ENCODE measurements at places on chromosomes 6 and 20. TPM values are rescaled to one million over a fixed set of nuclear protein-coding genes. Genes with fewer than 3 reads are reported as not detected.

DNA sequence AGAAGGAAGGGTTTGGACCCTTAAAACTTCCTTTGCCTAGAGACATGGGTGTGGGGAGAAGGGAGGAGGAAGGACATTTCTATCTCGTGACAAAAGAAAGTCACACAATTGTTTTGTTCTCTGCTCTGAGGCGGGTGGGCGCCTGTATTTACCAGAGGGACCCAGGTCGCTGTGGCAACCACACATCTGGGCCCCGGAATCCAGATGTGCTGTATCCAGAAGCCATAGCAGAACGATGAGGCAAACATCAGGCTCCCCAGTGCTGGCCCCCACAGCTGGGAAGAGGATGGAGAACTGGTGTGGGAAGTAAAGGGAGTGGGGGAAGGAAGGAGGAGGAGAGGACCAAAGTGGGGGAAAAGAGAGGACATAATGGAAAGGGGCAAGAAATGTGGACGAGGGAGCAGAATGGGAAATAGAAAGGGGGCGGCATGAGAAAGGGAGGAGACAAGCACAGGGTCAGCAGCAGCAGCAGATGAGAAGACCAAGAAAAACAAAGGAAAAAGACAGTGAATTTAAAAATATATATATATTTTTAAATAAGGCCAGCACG lies 3.4 kb upstream of the TNXB start:
- H3K27ac ChIP-seq = no peak overlapping the region
- peaks cover 12% of the 10 kb centered on the region for H3K36me3 ChIP-seq
- H3K27me3 ChIP-seq = no peaks in the 10 kb centered on the region
- H3K4me1 ChIP-seq = peaks cover 45% of the 10 kb centered on the region

DNA sequence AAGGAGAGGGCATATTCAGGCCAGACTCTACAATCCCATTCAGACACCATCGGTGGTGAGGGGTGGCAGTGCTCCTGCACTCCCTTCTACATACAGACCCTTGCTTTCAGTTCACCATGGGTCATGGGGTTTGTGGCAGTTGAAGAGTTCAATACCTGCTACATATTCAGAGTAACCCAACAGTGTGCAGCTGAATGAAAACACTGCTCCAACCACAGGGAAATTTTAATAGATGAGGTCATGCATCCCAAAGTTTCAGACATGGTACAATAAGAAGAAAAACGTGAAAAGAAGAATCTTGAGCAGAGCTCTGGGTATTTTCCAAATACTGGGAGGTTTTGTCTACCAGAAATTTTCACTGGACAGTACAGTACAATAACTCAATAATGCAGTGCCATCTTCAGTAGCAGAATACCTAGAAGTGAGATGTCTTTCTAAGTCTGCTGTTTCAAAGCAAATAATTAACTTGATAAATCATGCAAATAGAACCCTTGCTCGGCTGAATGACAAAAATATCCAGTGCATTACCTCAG lies 162.1 kb downstream of the PTPRK start:
- no peaks in the 10 kb centered on the region for H3K36me3 ChIP-seq
- H3K4me3 ChIP-seq = no peak overlapping the region
- no peak overlapping the region for H3K27ac ChIP-seq
- H3K27me3 ChIP-seq = no peaks in the 10 kb centered on the region

GRCh38 chr20:15579688-15580087 lies 993.6 kb downstream of the KIF16B start:
- no peaks in the 10 kb centered on the region for H3K27me3 ChIP-seq
- peaks cover 22% of the 10 kb centered on the region for H3K4me1 ChIP-seq
- H3K27ac ChIP-seq = no peak overlapping the region

GRCh38 chr6:27806981-27807440 lies 105.2 kb downstream of the OR2B2 start:
- H3K27me3 ChIP-seq = no peaks in the 10 kb centered on the region
- DNase-seq = peak; percentile 46
- H3K4me1 ChIP-seq = peaks cover 14% of the 10 kb centered on the region
- peak overlapping the region; percentile 78 for H3K4me3 ChIP-seq
- H3K27ac ChIP-seq = peak overlapping the region; percentile 68

DNA sequence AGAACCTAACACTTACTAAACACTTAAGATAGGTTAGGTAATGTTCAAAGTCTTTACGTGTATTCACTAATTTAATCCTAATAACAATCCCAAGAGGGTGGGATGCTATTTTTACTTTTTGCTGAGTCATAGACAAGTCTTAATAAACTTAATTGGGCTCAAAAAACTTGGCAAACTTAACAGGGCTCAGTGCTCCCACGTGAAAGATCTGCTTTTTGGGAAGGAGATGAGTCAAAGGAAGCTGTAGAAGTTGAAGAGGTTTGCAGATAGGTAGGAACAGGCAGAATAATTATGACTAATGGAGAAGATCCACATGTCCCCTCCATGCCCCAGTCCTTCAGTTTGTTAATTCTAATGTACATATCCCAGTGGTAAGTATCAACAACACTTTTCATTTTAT lies 44.5 kb upstream of the STMND1 start:
- peak; percentile 59 for DNase-seq
- no peaks in the 10 kb centered on the region for H3K27me3 ChIP-seq
- peaks cover 22% of the 10 kb centered on the region for H3K4me1 ChIP-seq
- H3K27ac ChIP-seq = no peak overlapping the region
- H3K4me3 ChIP-seq = no peak overlapping the region

- peaks cover 19% of the 10 kb centered on the region for H3K36me3 ChIP-seq
- no peak overlapping the region for H3K4me3 ChIP-seq
- H3K27ac ChIP-seq = no peak overlapping the region
- no peaks in the 10 kb centered on the region for H3K27me3 ChIP-seq
Observed at GRCh38 chr6:45450831-45451230, 73.1 kb upstream of the SUPT3H start.

GRCh38 chr20:38726804-38727606 lies 2.7 kb downstream of the SLC32A1 start:
- peaks cover 4% of the 10 kb centered on the region for H3K4me1 ChIP-seq
- H3K27ac ChIP-seq = no peak overlapping the region
- no peaks in the 10 kb centered on the region for H3K36me3 ChIP-seq

DNA sequence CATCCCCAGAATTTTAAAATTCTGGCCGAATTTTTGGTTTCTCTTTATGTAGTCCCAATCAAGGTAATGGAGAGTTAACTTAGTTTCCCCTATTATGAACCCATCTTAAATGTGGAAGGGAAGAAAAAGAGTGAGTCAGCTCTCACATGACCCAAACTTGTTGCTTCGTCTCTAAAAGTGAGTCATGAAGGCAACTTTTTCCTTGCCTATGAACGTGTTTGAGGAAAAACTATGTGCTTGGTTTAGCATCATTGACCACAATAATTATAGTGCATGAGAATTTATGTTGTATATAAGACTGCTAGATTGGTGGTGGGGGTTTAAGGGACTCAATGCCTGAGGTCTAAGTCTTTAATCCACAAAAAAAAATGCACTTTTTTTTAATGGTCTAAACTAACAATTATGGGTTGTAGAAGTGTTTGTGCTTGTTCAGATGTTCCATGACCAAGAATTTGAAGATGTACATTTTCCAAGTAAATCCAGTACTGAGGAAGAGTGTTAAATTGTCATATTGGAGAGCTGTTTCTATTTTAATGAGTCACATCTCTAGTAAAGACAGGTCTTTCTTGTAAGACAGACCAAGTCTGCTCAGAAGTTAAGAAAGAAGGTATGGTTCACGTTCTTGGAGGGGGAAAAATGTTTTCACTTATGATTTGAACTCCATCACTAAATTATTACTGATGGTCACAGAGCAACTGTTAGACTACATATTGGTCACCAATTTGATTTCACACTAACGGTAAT lies 409.9 kb upstream of the MARCKS start:
- H3K27me3 ChIP-seq = no peaks in the 10 kb centered on the region
- no peak overlapping the region for H3K4me3 ChIP-seq
- peaks cover 12% of the 10 kb centered on the region for H3K4me1 ChIP-seq
- peak; percentile 75 for DNase-seq
- H3K36me3 ChIP-seq = no peaks in the 10 kb centered on the region
- H3K27ac ChIP-seq = no peak overlapping the region

- H3K4me3 ChIP-seq = no peak overlapping the region
- no peaks in the 10 kb centered on the region for H3K36me3 ChIP-seq
- H3K27ac ChIP-seq = no peak overlapping the region
- H3K27me3 ChIP-seq = no peaks in the 10 kb centered on the region
- peaks cover 22% of the 10 kb centered on the region for H3K4me1 ChIP-seq
Observed at GRCh38 chr6:33755070-33755869, 8.6 kb upstream of the IP6K3 start.

DNA sequence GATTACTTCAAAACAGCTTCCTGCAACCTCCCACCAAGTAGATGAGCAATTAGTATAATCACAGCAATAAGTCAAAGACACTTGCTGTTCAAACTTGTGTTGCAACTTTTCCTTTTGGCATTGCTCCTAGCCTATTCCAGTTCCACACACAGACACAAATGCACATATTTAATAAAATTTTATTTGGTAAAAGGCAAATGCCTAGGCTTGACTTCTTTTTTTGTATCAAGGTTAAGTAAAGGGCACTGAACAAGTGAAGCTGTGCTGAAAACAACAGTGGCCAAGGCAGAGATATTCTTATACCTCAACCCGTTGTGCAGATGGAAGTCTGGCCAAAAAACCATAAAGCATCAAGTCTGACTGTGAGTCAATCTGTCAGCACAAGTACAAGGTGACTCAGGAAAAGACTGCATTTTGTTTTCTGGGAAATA lies 708.4 kb upstream of the CITED2 start:
- H3K27me3 ChIP-seq = no peaks in the 10 kb centered on the region
- peak; percentile 51 for DNase-seq
- peak overlapping the region; percentile 18 for H3K27ac ChIP-seq
- peaks cover 25% of the 10 kb centered on the region for H3K4me1 ChIP-seq
- no peak overlapping the region for H3K4me3 ChIP-seq

VARS1 gene
- total RNA-seq = 89.8 TPM

UBD gene
- not detected for total RNA-seq

FILIP1 gene
- total RNA-seq = not detected

TRIM31 gene
- total RNA-seq = 0.11 TPM

SLC35B3 gene
- 6.5 TPM for total RNA-seq

CLPSL2 gene
- not detected for total RNA-seq

NRN1 gene
- not detected for total RNA-seq

Measured in PC-3 (cell line).